ENCODE measurements at places on chromosomes 11 and 22.

DNA sequence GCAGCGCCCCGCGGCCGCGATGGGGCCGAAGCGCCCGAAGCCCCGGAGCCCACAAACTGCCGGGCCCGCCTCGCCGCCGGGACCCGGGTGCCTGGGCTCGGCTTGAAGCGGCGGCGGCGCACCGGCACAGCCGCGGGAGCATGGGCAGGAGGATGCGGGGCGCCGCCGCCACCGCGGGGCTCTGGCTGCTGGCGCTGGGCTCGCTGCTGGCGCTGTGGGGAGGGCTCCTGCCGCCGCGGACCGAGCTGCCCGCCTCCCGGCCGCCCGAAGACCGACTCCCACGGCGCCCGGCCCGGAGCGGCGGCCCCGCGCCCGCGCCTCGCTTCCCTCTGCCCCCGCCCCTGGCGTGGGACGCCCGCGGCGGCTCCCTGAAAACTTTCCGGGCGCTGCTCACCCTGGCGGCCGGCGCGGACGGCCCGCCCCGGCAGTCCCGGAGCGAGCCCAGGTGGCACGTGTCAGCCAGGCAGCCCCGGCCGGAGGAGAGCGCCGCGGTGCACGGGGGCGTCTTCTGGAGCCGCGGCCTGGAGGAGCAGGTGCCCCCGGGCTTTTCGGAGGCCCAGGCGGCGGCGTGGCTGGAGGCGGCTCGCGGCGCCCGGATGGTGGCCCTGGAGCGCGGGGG, 346 bp downstream of the FJX1 start:
- no peak overlapping the region for H3K4me3 ChIP-seq
- no peak for DNase-seq
- no peak overlapping the region for H3K27ac ChIP-seq
- peaks cover 4% of the 10 kb centered on the region for H3K4me1 ChIP-seq
- peaks cover 2% of the 10 kb centered on the region for H3K36me3 ChIP-seq
- peaks cover 76% of the 10 kb centered on the region for H3K27me3 ChIP-seq

- peak overlapping the region; percentile 54 for H3K4me3 ChIP-seq
- H3K27me3 ChIP-seq = no peaks in the 10 kb centered on the region
- H3K27ac ChIP-seq = peak overlapping the region; percentile 7
- H3K36me3 ChIP-seq = peaks cover 11% of the 10 kb centered on the region
- peak; percentile 48 for DNase-seq
- peaks cover 34% of the 10 kb centered on the region for H3K4me1 ChIP-seq
Observed at GRCh38 chr22:24410110-24410856, 17.1 kb upstream of the ADORA2A start.

DNA sequence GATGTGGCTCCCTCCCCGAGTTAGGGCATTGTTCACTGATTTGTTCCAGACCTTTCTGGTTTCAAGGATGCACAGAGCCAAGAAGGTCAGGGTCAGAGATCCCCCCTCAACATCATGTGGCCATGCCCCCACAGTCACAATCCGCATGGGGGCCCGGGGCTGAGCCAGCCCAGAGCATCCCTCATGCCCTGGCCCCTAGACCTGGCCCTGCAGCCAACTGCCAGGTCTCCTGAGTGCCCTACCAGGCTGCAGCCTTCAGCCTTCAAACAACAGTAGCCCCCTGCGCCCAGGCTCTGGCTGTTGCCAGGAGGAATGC, 142.4 kb downstream of the CRYBB2 start:
- peaks cover 15% of the 10 kb centered on the region for H3K36me3 ChIP-seq
- no peak overlapping the region for H3K27ac ChIP-seq
- no peaks in the 10 kb centered on the region for H3K27me3 ChIP-seq

DNA sequence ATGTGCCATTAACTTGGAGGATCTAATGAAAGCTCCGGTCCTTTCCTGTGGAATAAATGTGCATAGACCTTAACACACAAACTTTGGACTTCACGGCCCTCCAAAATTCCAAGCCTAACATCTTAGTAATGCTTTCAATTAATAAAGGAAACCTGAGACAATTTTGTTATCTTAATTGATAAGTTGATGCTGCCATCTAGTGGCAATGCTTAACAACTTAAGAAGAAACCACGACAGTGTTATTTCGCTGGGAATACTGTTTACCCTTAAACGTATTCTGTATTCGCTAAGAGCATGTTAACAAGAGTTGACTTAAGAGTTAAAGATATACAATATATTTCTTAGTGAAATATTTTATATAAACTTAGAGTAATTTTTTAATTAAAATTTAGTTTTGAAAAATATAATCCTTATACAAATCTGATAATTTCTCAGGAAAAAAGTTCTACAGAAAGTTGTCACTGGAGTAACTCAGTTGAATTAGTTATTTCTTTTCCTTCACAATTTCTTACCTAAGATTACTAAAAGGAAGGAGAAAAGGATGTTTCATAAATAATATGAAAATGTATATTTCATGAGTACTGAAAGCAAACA, 35.0 kb upstream of the OR9G4 start:
- DNase-seq = no peak
- H3K4me3 ChIP-seq = peak overlapping the region; percentile 20
- H3K4me1 ChIP-seq = no peaks in the 10 kb centered on the region
- H3K27me3 ChIP-seq = no peaks in the 10 kb centered on the region

DNA sequence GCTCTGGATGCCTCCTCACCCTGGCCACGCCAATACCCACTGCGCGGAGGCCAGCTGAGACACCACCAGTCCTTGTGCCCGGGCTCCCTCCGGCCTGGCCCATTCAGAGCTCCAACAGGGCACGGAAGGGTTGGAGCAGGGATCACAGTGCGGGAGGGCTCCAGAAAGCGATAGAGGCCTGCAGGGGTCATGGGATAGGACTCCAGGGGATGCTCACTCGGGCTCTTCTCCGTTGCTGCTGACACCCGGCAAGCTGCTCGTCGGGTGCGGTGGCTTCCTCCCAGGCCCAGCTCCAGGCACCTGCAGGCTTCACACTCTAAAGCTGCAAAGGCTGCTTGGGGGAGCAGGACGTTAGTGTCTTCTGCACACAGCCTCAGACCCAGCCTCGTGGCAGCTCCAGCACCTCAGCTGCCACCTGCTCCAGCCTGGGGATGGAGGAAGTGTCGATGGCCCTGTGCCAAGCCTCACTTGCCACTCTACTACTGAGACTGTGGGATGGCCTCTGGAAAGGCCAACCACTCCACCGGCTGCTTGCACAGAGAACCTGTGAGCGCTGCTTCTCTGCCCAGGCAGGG, 10.6 kb downstream of the WNT7B start:
- H3K27ac ChIP-seq = no peak overlapping the region
- H3K4me1 ChIP-seq = no peaks in the 10 kb centered on the region
- no peak overlapping the region for H3K4me3 ChIP-seq
- no peaks in the 10 kb centered on the region for H3K36me3 ChIP-seq
- H3K27me3 ChIP-seq = peaks cover 61% of the 10 kb centered on the region

DNA sequence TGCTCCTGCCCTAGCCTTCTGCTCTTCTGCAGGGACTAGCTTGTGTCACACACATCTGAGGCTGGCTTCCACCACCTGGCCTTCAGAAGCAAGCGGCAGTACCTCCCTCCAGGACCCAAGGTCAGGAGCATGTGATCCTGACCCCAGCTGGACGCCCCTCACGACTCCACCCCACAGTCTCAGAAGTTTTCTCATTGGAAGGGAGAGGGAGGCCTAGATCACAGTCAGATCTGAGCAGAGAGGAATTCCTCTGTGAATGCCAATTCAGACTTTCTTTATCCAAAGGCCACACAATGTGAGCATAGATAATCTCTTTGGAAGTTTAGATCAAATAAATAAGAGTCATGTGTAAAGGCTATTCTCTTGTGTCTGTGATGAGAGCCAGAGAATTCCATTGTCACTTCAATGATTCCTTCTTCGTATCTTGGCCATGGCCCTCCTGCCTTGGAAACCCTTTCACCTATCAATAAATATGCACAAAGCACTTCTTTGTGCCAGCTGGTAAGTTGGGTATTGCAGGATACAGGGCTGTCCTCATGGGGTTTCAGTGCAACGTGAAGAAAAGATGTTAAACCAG, 142.9 kb downstream of the SNX19 start:
- H3K4me3 ChIP-seq = no peak overlapping the region
- no peak overlapping the region for H3K27ac ChIP-seq
- no peaks in the 10 kb centered on the region for H3K4me1 ChIP-seq
- DNase-seq = no peak
- H3K27me3 ChIP-seq = peaks cover 22% of the 10 kb centered on the region

DNA sequence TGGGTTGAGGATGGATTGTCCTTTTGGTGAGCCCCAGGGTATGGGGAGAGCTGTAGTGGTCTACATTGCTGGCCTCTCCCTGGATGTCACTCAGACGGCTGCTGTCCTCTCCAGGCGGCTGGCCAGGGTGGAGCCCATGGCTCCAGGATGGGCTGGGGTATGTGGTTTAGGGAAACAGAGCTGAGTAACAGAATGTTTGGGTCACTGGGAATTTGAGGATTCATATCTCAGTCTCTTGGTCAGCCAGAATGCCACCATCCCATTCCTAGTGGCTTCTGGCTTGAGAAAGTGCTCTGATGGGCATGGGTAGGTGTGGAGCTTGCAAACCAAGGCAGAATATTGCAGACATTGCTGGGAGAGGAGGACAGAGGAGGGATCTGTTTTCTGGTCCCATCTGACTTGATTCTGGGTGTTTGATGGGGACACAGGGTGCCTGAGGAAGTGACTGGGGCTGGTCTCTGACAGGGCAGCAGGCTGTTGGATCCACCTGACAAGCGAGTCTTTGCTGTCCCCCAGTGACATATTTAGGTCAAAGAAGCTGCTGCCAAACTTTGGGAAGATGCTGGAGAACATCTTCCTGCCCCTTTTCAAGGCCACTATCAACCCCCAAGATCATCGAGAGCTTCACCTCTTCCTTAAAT, 41.4 kb downstream of the AMPD3 start:
- no peak for DNase-seq
- peaks cover 10% of the 10 kb centered on the region for H3K4me1 ChIP-seq
- no peaks in the 10 kb centered on the region for H3K27me3 ChIP-seq
- peaks cover 38% of the 10 kb centered on the region for H3K36me3 ChIP-seq
- no peak overlapping the region for H3K4me3 ChIP-seq

DNA sequence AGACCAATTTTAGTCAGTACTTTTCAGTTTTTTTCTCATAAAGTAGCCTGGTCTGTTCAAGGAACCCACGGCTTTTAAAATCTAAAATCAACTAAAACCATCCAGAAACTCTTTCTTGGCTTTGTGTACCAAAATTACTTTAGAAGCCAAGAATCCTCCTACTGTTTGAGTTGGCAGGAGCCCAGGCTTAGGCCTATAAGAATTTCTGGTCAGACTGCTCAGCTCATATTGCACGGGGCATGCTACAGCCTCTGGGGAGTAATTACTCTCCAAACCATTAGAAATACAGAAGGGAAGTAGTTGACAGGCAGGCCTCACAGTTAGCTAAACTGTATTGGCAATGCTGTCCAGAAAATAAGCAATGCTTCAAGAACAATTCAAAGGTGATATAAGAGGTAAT, 1862.9 kb upstream of the RAG2 start:
- no peaks in the 10 kb centered on the region for H3K36me3 ChIP-seq
- DNase-seq = no peak
- no peak overlapping the region for H3K27ac ChIP-seq
- H3K4me1 ChIP-seq = no peaks in the 10 kb centered on the region
- no peaks in the 10 kb centered on the region for H3K27me3 ChIP-seq
- H3K4me3 ChIP-seq = no peak overlapping the region

GRCh38 chr11:48001438-48002021, 21.2 kb downstream of the PTPRJ start:
- DNase-seq = peak; percentile 91
- H3K4me3 ChIP-seq = peak overlapping the region; percentile 71
- H3K36me3 ChIP-seq = peaks cover 17% of the 10 kb centered on the region
- H3K4me1 ChIP-seq = peaks cover 79% of the 10 kb centered on the region

- no peak overlapping the region for H3K4me3 ChIP-seq
- no peak overlapping the region for H3K27ac ChIP-seq
- H3K4me1 ChIP-seq = peaks cover 30% of the 10 kb centered on the region
- DNase-seq = no peak
Observed at GRCh38 chr11:20369826-20370225, 6.3 kb downstream of the HTATIP2 start.

GRCh38 chr11:104328512-104328907, 164.6 kb upstream of the PDGFD start:
- H3K27me3 ChIP-seq = peaks cover under 1% of the 10 kb centered on the region

DNA sequence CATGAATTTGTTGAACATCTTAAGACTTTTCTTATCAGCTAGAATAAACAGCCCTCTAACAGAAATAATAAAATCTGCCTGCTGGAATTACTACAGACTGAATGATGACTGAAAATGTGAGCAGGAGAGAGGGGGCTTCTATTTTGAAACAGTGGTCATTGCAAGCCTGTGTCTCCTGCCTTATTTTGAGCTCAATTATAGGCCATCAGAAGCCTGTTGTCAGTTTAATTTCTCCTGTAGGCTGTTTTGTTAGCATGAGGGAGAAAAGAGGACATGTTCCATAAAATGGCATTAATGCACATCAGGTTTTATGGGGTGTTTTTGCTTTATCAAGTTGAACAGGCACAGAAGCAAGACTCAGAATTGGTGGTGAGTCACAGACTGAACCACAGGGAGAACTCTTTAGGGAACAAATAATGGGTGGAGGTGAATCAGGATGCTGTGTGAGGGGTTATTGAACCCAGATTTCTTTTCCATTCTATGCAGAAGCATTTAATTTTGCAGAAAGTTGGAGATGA, 129.1 kb downstream of the PARVA start:
- peaks cover 25% of the 10 kb centered on the region for H3K27me3 ChIP-seq
- no peak overlapping the region for H3K4me3 ChIP-seq
- DNase-seq = no peak
- no peak overlapping the region for H3K27ac ChIP-seq

GRCh38 chr11:5603326-5603725, 6.9 kb downstream of the TRIM6 start:
- peaks cover under 1% of the 10 kb centered on the region for H3K27me3 ChIP-seq
- H3K36me3 ChIP-seq = peaks cover 2% of the 10 kb centered on the region
- H3K27ac ChIP-seq = no peak overlapping the region
- no peak for DNase-seq

- DNase-seq = no peak
- no peaks in the 10 kb centered on the region for H3K4me1 ChIP-seq
- peaks cover 71% of the 10 kb centered on the region for H3K36me3 ChIP-seq
- no peak overlapping the region for H3K4me3 ChIP-seq
- no peaks in the 10 kb centered on the region for H3K27me3 ChIP-seq
Observed at GRCh38 chr11:68780829-68781228, 29.5 kb upstream of the TESMIN start.

DNA sequence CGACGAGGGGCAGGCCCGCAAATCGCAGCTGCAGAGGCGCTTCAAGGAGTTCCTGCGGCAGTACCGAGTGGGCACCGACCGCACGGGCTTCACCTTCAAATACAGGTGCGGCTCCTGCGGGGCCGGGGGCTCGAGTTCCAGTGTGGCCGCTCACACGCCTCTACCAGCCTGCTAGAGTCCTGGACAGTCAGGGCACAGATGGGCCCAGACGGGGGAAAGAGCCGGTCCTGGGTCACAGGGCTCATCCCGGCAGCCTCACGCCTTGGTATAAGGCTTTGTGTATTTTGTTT, 506 bp downstream of the MCM5 start:
- H3K4me3 ChIP-seq = peak overlapping the region; percentile 100
- no peak for DNase-seq
- H3K4me1 ChIP-seq = peaks cover 25% of the 10 kb centered on the region
- no peaks in the 10 kb centered on the region for H3K27me3 ChIP-seq

- no peaks in the 10 kb centered on the region for H3K4me1 ChIP-seq
- DNase-seq = no peak
- no peaks in the 10 kb centered on the region for H3K27me3 ChIP-seq
- H3K27ac ChIP-seq = no peak overlapping the region
- peaks cover 2% of the 10 kb centered on the region for H3K36me3 ChIP-seq
Observed at GRCh38 chr11:109641549-109641948, 219.6 kb downstream of the C11orf87 start.

- no peak for DNase-seq
- H3K4me3 ChIP-seq = no peak overlapping the region
- no peaks in the 10 kb centered on the region for H3K4me1 ChIP-seq
- H3K27ac ChIP-seq = no peak overlapping the region
- H3K36me3 ChIP-seq = peaks cover 2% of the 10 kb centered on the region
Observed at GRCh38 chr11:33884601-33885000, 7.3 kb downstream of the LMO2 start.

Measured in central memory CD8-positive, alpha-beta T cell (primary cell).